ENCODE measurements at places on chromosomes 3 and 15.

- DNase-seq: no peak
Observed at GRCh38 chr3:145854499-145854898, 306.5 kb downstream of the PLOD2 start.

DNA sequence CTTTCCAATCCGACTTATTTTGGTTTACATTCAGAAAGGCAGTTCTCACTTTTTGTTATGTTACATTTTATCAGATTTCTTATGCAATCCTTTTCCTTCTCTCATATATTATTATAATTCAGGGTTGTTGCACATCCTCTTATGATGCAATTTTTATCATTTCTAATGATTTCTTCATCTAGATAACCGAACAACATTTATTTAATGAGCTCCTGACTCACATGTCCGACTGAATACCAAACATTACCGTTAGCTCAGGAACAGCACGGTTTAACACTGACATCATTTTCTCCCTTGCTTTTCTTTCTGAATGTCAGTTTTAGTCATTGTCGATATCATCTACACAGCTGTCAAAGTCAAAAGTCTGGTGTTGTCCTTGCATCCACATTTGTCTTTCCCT lies 199.2 kb downstream of the BCHE start:
- no peak for DNase-seq

DNA sequence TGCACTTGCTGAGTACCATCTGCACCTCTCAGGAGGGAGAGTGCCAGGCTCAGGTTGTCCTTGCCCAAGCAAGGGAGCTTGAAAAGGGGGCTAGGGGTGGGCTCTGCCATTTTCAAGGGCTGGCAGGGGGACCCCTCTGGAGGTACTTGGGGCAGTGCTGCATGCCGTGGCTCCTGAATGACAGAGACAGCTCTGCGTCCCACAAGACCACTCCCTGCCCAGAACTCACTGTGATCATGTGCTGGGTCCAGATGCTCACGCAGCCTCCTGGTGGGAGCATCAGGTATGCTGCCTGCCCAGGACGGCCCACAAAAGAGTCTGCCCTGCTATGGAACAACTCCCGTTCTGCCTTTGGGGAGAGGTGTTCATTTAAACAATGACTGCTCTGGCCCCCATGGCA lies 165.2 kb downstream of the GOLGA6L4 start:
- no peak for DNase-seq

- DNase-seq: no peak
Observed at GRCh38 chr3:6216135-6217026, 644.5 kb upstream of the GRM7 start.

- no peak for DNase-seq
Observed at GRCh38 chr15:85171736-85172135, 190.1 kb downstream of the PDE8A start.

DNA sequence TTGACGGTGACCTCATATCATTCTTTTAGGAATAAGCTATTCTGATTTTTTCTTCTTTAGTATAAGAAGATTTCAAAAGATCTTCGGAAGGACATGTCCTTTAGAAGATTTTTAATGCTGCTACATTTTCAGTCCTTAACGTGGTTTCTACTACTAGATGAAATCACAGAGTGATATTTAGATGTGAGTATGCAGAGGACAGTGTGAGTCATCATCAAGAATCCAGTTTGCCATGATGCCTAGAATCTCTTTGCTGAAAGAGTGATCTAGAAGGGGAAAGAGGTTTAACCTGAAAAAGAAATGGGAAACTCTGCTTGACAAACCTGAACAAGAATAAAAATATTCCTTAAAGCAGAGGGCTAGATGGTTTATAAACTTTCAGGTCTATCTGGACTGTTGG lies 43.2 kb downstream of the SLC7A14 start:
- no peak for DNase-seq

GRCh38 chr15:34461730-34462129 lies 24.1 kb upstream of the GOLGA8A start:
- DNase-seq: no peak

DNA sequence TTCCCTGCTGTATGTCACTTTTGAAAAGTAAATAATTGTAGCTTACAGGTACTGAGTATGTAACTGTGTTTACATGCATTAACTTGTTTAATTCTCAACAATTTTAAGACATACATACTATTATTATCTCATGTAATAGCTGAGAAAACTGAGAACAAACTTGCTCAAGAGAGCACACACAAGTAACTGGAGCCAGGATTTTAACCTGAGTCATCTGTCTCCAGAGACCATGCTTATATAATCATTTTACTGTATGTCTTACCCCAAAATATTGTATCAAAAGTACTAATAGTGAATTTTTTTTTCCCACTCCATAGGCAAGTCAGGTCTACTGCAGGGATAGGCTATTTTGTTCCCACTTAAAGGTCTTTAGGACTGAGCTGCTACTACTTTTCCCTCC lies 95.4 kb downstream of the FEZF2 start:
- DNase-seq: no peak

Data from activated T-cell treated with anti-CD3 and anti-CD28 coated beads, Interleukin-2, amount 50 U/mL, for 4 hours (primary cell).